Heart left ventricle (tissue), 16 donors: ENCODE measurements at places on chromosomes 6 and 20.

DNA sequence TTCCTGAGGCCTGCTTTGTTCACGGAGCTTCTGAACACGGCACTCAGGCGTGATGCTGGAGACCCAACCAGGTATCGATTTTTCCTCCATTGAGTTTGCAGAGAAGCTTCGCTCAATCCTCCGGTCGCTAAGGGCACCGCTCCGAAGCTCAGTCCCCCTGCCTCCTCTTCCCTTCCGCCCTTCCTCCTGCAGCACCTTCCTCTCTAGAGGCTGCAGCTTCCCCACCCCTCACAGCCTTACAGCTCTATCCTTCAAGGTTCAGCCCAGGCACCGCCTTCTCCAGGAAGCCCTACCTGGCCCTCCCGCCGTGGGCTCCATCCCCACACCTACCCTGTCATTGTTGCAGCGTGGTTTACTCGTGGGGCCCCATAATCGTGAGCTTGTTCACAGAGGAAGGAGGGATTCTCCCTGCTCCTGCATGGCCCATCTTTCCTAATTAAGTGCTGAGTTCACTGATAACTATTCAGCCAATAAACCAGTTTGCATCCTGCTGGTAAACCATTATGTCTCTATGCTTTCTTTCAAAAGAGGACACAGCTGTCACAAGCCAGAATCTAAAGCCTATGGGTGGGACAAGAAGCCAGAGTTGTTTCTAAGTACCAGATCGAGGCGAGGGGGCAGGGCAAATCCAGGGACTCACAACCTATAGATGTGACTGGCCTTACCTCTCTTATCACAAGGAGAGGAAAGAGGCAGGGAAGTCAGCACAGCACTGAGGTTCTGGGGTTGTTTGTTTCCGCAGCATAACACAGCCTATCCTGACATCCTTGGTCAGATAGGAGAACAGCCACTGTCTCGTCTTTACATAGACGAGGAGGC, 152.0 kb downstream of the GRM4 start:
- H3K4me3 ChIP-seq: no peak overlapping the region
- peaks cover 42% of the 10 kb centered on the region for H3K27me3 ChIP-seq
- H3K27ac ChIP-seq: no peak overlapping the region

- no peaks in the 10 kb centered on the region for H3K27me3 ChIP-seq
- H3K4me3 ChIP-seq: no peak overlapping the region
- DNase-seq: no peak
- no peaks in the 10 kb centered on the region for H3K36me3 ChIP-seq
Observed at GRCh38 chr6:163314791-163315470, 99.6 kb upstream of the QKI start.

GRCh38 chr6:169641461-169642085, 60.3 kb downstream of the WDR27 start:
- H3K36me3 ChIP-seq: no peaks in the 10 kb centered on the region
- H3K4me3 ChIP-seq: no peak overlapping the region
- H3K4me1 ChIP-seq: no peaks in the 10 kb centered on the region
- H3K27me3 ChIP-seq: no peaks in the 10 kb centered on the region
- no peak overlapping the region for H3K27ac ChIP-seq

GRCh38 chr20:51284176-51284575, 258.3 kb downstream of the NFATC2 start:
- peaks cover 7% of the 10 kb centered on the region for H3K27me3 ChIP-seq
- no peak for DNase-seq
- H3K36me3 ChIP-seq: no peaks in the 10 kb centered on the region
- no peaks in the 10 kb centered on the region for H3K4me1 ChIP-seq
- H3K27ac ChIP-seq: no peak overlapping the region
- H3K4me3 ChIP-seq: no peak overlapping the region
